ENCODE measurements at places on chromosomes 11 and 22.

GRCh38 chr11:12127206-12127898 is 17.0 kb downstream of the MICAL2 start:
- DNase-seq: no peak

- peak; percentile 84 for DNase-seq
Observed at GRCh38 chr22:44685384-44686056, 16.5 kb upstream of the PRR5 start.

DNA sequence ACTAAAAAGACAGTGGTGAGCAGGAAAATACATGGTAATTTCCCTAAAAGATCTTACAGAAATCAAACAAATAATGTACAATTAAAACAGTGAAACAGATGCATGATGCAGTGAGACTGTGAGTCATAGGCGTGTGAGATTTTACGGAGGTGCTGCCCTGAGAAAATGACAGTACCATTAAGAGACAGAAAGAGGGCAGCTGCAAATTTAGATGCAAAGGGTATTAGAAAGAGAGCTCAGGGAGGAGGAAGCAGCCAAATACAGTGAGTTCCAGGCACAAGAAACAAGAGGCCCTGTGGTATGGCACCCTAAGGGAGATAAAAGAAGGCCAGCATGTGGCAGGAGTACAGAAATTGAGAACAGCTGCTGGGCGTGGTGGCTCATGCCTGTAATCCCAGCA is 88.5 kb upstream of the FIBIN start:
- DNase-seq: no peak

DNA sequence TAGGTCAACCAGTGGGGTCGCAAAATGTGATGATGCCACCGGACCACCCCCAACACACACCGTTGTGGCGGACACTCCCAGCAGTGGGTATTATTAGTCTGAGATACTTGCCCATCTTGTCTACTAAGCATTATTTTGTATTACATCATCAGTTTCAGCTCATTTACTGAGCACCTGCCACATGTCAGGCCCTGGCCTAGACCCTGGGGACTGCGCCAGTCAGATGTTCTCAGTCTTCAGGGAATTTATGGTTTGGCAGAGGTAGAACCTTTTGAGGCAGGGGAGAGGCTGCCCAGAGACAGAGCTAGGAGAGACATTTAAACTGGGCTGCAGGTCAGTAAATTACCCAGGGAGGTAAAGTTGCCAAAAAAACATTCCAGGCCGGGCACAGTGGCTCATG is 43.1 kb upstream of the GCAT start:
- no peak for DNase-seq

DNA sequence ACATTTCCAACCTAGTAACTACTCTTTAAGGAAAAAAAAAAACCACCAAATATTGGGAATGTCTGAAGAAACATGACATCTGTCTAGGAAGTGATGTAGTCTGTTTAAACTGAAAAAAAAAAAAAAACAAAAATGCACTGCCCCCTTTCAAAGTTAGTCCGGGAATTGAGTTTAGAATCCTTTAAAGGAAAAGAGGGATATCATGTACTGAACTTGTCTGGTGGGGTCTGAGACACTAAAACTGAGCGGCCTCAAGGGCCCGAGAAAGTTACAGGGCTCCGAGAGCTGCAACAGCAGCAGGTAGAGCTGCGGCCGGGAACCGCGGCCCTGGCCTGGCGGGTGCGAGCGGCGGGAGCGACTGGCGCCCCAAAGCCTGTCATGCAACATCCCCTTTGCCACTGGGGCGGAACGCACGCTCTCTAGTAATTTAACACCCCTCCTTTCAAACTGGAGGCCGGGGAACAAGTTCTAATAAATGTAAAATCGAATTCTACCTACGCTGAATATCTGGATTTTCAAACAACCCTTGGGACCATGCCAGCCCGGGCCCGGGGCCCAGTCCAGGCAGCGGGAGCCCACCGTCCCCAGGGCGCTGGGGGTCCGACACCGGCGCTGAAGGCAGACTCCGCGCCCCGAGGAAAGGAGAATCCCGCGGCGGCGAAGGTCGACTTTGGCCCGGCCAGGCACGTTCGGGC is 736 bp downstream of the RDX start:
- peak; percentile 35 for DNase-seq

DNA sequence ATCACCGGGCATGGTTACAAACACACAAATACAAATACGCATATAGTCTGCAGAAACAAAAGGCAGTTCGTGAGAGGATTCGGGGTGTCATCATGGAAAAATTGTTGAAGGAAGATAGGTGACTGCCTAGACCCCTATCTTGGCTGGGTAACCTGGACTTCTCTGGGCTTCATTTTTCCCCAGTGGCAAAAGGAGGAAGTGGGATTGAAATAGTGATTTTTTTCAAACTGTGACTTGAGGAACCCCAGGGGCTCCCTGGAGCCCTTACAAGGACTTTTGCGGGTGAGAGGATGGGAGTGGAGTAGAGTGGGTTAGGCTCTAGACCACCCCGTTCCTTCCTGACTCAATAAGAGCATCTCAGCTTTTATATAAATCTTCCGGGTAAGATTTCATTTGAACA is 1.0 kb upstream of the ELF5 start:
- no peak for DNase-seq

- DNase-seq: no peak
Observed at GRCh38 chr11:10858439-10859325, 829 bp upstream of the ZBED5 start.

DNA sequence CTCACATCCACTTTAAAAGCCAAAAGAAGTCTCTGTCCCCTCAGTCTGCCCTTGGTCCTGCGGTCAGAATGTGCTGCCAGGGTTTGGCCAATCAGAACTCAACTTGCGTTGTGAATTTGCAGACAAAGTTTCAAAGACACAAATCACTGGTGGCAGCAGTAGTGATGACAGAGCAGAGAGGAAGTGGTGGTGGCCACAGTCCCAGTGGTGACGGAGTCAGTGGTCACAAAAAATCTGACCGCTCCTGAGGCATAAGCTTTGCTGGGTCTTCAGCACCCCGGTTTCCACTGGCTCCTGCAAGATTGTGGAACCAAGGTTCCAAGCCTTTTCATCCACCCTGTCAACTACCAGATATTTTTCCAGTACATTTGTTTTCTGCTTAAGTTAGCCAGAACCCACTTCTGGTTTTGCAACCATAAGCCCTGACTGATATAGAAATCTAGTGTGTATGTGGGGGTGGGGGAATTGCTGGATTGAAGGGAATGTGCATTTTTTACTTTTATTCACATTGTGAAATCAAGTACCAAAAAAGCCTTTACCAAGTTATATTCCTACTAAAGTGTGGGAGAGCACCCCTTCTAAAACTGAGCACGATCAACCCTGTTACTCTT is 112.3 kb downstream of the TMPRSS5 start:
- DNase-seq: peak; percentile 49

DNA sequence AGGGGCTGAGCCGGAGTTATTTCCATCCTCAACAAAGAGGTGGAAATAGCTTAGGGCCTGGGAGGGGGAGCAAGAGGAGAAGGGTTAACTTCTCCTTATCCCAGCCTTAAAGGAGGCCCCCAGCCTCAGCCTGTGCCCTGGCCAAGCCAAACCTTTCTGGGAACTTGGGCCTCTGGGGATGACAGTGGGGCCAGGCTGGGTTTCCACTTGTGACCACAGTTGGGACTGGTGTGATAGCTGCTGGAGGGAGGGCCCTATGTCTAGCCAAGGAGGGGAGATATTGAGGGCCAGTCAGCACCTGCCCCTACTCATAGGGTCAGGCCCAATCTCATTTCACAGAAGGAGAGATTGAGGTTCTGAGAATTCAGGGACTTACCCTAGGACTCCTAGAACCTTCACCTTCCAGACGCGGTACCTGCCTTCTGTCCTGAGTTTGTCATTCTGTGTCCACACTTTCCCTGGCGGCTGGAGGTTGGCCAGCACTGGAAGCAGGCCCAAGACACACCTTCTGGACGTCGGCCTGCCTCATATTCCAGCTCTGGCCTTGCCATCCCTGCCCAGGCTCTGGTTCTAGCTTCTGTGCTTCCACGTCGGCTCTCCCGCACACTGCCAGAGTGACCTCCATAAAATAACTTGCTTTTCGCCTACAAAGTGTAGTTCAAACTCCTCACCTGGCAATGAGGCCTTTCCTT is 3.1 kb downstream of the RELT start:
- DNase-seq: no peak

GRCh38 chr11:125111001-125111342 is 454 bp downstream of the TMEM218 start:
- no peak for DNase-seq

DNA sequence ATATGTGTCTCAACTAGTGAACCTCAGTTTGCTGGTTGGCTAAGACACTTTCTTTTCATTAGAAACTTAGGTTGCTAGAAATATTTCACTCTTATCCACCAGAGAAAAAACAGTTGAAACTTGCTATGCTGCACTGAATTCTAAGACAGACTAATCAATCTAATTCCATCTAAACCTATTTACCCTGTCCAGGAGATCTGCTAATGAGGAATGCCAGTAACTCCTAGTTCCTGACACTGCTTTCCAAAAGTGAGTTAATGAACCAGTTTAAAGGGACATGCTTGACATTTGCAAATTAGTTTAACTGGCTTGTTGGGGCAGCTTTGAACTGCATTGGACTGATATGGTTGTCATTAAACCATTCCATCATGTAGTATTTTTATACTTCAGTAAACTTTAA is 258.5 kb downstream of the CNTN5 start:
- DNase-seq: no peak

GRCh38 chr11:62421996-62422395 is 3.2 kb downstream of the SCGB1A1 start:
- DNase-seq: no peak

GRCh38 chr11:5291207-5291838 is 10.4 kb downstream of the OR51B4 start:
- no peak for DNase-seq

DNA sequence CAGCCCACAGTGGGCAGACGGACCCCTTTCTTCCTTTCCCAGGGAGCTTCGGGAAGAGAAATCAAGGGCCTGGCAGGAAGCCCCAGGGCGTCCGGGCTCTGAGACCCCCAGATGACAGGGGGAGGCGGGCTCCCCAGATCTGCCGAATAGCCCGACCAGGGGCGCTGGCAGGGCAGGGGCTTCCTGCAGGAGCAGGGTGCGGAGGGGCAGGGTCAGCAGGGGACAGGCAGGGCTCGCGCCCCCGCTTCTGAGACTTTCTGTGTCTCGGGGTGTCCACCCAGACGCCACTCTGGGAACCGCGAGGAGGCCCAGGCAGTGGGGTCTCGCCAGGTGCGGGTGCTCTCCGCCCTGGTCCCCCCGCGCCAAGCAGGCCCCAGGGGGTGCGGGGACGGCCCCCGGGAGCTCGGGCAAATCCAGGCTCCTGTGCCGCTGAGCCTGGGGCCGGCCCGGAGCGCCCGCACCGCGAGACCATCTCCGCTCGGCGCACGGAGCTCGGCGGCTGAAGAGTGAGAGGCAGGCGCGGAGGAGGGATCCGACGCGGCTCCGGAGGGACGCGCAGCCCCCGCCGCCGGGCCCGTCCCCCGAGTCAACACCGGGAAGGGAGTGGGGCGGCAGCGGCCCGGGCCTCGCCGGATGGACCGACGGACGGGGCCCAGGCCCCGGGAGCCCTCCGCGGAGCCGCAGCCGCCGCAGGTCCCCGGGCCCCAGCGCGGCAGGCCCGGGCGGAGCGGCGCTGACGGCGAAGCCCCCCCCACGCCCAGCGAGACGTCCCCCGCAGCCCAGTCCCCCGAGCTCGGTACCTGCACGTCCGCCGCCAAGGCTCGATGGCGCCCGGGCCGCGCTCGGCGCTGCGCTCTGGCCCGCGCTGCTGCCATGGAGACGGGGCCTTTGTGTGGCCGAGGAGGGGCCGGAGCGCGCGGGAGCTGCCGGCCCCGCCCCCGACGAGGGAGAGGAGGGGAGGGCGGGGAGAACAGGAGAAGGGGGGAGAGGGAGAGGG is at the start of gene PLXNB2:
TSS of gene PLXNB2 (minus strand) at position 894 of the 997 bp plus-strand sequence. CDS start 17,062 bp downstream, outside the sequence.
- peak; percentile 26 for DNase-seq

DNA sequence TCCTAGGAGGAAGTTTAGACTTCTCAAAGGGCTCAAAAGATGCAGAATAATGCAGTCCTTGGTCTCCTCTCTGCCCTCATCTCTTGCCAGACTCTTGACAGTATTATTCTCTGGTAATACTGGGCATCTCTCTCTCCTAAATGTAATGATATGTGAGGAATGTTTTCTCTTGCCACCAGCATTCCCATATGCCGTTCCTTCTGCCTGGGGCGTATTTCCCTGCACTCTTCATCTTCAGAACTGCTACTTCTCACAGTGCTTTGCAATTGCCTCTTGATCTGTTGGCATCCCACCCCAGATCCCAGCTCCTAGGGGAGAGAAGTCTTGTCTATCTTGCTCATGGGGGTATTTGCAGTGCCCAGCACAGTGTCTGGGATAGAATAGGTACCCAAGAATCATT is 107.4 kb downstream of the RASSF10 start:
- DNase-seq: no peak

DNA sequence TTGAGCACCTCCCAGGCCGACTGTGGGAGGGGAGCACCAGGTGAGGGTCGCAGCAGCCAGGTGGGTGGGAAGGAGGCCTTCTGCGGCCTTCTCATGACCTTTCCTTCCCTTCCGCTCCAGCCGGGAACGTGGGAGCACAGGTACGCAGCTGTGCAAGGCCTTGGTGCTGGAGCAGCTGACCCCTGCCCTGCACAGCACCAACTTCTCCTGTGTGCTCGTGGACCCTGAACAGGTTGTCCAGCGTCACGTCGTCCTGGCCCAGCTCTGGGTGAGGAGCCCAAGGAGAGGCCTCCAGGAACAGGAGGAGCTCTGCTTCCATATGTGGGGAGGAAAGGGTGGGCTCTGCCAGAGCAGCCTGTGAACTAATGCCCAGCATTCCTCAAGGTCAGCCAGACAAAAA is 2.6 kb downstream of the IL18BP start:
- DNase-seq: no peak

DNA sequence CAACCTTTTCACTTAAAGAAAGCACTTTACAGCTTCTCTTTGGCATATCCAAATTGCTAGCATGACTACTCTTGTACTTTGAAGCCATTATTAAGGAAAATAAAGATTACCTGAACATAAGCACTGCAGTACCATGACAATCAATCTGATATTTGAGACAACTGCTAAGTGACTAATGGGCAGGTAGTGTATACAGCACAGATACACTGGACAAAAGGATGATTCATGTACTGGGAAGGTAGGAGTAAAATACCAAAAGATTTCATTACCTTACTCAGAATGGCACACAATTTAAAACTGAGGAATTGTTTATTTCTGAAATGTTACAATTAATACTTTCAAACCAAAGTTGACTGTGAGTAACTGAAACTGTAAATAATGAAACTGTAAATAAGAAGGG is 1054.3 kb upstream of the TENM4 start:
- no peak for DNase-seq

- DNase-seq: no peak
Observed at GRCh38 chr11:106551744-106552673, 466.3 kb downstream of the GUCY1A2 start.

DNA sequence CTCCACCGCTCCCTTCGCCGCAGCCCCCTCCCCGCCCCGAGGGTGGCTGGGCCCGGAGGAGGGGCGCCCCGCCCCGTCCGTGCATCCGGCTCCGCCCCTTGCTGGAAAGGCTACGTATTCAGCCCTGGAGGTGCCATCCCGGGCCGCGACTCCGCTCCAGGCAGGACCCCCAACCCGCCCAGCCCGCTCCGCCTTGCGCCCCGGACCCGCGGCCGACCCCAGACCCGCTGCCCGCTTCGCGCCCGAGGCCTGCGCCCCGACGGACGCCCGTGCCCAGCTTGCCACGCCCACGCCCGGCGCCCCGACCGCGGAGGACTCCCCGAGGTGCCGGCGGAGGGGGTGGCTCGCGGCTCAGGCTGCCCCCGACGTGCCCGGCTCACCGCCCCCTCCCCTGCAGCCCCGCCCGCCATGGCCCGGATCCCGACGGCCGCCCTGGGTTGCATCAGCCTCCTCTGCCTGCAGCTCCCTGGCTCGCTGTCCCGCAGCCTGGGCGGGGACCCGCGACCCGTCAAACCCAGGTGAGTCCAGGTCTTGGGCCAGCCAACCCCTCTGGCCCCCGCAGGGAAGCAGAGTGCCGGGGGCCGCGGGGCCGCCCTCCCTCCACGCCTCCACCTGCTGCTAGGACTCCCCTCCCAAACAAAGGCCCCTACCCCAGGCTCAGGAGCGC is at the start of gene ADM2:
TSS of gene ADM2 (plus strand) at position 104 of the 667 bp plus-strand sequence. CDS start at position 409, 305 bp downstream.
- no peak for DNase-seq

Measured in stimulated activated CD8-positive, alpha-beta memory T cell treated with anti-CD3 and anti-CD28 coated beads, Interleukin-7, amount 100 ng/mL, for 48 hours (primary cell).